NCI-H526 treated with DMSO at 0.1 percent for 48 hours (cell line): ENCODE measurements at places on chromosomes 6 and 20.

GRCh38 chr6:40330301-40330721 is 256.9 kb downstream of the LRFN2 start:
- DNase-seq, result no peak

DNA sequence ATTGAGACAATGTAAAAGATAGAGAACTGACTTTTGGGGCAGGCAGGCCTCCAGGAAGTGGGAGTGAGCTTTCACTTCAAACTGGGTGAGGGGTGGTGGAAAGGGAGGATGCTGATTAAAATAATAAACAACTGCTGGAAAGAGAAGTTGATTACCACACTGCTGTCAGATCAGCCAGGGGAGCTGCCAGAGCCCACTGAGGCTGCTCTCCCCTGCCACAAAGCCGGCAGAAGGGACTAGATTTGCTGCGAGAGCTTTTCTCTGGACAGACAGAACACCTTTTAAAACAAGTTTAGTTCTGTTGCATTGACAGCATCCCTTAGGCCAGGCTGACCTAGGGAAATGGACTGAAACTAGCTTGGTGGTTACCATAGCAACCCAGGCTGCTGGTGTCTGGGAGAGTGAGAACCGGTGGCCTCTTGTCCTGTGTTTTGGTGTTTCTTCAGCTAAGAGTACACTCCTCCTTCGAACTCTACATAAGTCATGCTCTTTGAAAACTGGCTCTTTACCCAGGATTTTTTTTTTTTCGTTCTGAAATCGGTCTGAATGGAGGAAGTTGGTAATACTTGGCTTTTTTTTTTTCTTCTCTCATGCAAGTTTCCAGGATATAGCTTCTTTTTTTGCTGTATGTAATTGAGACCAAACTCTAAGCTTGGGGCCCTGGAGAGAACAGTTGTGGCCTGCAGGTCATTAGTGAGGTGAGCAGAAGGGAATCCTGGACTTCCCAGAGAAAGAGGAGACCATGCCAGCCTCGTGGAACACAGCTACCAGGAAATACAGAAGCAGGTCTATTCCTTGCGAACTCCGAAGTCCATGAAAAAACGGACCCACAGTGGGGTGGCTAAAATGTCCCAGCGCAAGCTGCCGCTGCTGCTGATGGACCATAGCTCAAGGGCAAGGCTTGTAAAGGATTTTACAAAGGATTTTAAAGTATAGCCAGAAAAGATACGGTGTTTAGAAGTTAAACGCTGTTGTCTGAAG is 374.4 kb downstream of the UTRN start:
- peak; percentile 8 for DNase-seq

- DNase-seq, result no peak
Measured at GRCh38 chr20:7897781-7898364, 42.4 kb downstream of the HAO1 start.

DNA sequence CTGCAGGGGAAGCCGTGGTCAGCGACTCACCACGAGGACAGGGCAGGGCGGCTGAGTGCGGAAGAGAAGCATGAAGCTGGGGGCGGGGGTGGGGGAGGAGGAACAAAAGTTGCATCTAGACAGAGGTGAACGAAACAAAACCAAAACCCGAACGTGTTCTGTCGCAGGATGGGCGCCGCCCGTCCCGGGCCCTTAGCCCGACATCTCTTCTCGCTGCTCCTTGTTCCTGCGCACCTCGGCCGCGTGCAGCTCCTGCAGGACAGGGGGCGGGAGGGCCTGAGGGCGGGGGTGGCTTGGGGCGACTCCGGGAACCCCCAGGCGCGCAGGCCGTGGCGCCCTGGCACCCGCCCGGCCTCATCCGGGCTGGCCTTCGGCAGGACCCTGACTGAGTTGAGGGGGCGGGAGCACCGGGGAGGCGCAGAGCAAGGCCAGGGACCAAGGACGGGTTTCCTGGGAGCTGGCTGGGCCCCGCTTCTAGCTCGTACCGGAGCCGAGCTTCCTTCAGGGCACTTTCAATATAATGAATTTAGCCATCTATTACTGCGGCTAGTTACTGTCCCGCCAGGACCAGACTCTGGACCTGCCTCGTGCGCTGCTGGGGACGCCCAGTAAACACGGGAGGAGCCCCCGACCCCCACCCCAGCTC is 12.0 kb downstream of the STMN3 start:
- no peak for DNase-seq

GRCh38 chr20:20710443-20711315 is 1.8 kb downstream of the RALGAPA2 start:
- DNase-seq, result peak; percentile 27

GRCh38 chr20:63977739-63978276 is 1.6 kb downstream of the SAMD10 start:
- DNase-seq, result no peak

- no peak for DNase-seq
Measured at GRCh38 chr6:116436586-116436985, 24.6 kb upstream of the CALHM6 start.

DNA sequence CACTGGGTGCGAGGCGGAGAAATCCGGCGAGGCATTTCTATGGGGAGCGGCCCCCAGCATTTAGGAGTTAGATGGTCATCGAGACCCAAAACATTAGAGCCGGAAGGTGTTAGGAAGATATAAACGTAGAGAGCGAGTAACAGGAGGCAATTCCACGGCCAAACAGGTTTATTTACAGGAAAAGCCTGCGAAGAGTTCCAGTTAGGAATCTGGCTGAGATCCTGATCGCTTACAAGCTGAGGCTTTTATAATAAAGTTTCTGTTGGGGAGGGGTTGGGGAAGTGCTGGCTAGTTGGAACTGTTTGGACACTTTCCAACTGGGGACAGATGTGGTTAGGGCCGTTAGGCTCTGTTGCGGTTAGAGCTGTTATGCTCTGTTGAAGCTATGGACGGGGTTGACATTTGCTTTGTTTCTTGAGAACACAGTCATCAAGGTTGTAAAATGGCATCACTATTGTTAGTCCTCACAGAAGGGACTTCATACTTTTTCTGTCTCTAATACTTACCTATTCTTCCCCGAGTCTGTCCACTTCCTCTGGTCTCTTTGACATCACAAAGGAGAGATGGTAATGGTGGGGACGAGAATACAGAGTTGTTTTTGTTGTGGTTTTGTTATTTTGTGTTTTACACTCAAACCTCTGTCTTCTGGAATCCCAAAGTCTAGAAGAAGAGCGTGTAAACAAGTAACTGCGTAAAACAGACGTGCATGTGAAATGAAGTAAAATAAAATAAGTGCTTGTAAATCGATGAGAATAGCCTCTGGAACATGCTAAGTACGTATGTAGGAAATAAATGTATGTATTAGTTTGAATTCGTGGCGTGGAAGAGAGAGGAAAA is 554 bp upstream of the ZSCAN31 start:
- peak; percentile 44 for DNase-seq

GRCh38 chr6:154852687-154853086 is 119.5 kb downstream of the SCAF8 start:
- peak; percentile 77 for DNase-seq

DNA sequence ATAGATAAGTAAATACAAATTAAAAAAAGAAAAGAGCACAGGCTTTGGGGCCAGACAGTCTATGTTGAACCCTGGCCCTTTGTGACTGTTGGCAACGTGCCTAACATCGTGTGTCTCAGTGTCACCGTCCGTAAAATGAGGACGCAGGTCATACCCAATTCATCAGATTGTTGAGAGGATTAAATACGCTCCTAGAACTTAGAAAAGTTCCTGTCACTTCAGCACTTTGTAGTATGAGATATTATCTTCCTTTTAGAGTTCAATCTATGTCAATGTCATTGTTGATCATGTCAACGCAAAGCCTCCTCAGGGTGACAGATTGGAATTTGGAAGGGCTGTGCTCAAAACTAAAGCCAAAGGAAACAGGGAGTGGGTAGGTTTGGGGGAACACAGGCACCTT is 21.7 kb downstream of the SERPINB1 start:
- no peak for DNase-seq

GRCh38 chr6:87700397-87701343 is 1.4 kb downstream of the AKIRIN2 start:
- DNase-seq, result peak; percentile 63
